ENCODE measurements at places on chromosomes 4 and X.

GRCh38 chr4:90456891-90457290 is 329.7 kb downstream of the CCSER1 start:
- no peak for DNase-seq

DNA sequence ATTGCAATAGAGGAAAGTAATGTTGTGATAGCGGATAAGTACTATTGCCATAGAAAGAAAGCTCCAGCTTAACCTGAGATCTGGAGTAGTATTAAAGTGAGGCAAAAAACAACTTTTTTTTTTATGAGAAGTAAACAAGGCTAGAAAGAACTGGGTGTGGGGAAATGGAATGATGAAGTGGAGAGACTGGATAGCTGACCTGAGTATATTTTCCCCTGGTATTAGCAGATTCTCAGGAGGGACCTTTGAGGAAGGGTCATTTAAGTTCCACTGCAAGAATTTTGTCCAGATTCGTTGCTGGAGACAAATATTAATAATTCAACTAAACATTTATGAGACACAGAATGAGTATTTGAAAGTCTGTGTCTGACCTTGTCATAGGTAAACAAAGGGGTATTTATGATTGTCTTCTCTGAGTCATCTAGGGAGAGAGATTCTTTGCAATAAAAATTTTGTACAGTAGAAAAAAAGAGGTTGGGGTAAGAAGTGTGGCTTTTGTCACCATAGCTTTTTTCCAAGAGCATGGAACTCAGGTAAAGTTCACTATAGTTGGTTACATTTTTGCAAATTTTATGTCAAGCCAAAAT is 2095.9 kb downstream of the ARAP2 start:
- no peak for DNase-seq

DNA sequence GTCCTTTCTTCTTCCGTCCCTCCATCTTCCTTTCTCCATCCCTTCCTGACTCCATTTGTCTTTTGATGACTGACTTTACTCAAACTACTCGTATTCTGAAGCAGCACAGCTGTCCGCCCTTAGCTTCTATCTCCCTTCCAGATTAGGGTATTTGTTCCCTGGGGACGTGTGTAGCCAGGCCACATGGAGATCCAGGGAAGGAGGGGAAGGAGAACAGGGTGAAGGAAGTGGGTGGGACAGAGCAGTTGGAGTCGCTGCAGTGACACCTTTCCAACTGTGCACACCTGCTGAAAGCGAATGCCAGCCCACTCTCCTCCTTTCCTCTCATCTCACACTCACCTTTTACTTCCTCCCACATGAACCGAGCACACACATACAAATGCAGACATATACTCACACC is 323.8 kb downstream of the DCTD start:
- DNase-seq: no peak

DNA sequence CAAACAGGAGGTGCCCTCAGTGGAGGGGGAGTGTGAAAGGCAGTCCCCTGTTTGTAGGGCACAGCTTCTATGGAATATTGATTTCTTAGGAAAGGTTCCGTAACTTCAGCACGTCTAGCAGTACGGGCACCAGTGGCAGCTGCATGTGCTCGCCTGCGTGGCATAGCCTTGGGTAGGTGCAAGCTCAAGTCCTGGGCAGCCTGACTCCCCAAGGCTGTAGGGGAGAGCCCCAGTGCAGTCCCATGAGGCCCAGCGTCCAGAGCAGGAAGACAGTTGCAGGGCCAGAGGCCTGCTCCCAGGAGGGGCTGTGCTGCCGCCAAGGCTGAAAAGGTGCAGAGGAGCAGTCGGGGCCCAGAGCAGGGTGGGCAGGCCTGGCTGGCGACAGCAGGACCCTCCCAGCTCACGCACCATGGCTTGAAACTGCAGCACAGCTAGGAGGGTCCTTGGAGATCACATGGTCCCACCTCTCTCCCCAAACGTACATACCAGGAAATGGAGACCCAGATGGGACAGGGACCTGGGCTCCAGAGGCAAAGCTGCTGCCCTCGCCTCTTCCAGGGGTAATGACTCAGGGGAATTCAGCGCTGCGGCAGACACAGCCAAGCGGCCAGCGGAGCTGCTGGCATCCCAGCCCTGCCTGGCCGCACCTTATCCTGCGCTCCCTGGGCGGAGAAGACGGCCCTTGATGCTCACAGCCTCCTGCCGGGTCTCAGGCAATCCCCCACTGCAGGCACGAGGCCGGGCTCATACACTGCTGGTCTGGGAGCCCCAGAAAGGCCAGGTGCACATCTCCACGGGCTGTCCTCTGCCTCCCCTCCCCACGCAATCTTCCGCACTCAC is 6.0 kb upstream of the DUSP9 start:
- DNase-seq: peak; percentile 36

GRCh38 chr4:186144198-186144945 is 39.9 kb downstream of the FAM149A start:
- DNase-seq: peak; percentile 95

- DNase-seq: no peak
Measured at GRCh38 chr4:30821859-30822612, 101.9 kb downstream of the PCDH7 start.

GRCh38 chr4:150115851-150116250 is 37.6 kb downstream of the DCLK2 start:
- DNase-seq: no peak

GRCh38 chr4:26368685-26369084 is 47.9 kb downstream of the RBPJ start:
- DNase-seq: no peak

DNA sequence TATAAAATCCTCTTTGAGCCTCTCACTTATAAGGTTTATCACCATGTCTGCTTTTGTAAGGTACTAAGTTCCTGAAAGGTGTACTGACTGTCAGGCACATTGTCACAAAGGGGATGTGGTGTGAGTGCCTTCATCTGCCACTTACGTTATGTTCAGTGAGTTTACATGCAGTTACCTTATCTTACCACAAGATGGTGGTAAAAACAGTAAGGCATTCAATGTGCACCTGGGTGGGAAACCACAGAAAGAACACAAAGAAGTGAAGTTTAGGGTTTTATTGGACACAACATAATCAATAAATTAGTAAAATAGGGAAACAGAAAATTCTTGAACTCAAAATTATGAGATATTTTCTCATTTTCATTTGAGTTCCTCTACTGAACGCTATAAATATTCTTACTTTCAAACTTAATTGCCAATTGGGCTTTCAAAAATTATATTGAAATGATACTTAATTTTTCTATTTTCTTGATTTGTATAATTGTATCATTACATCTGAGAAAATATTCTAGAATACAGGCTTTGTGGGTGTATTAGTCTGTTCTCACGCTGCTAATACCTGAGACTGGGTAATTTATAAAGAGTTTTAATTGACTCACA is 650.8 kb downstream of the PCDH7 start:
- DNase-seq: peak; percentile 65

DNA sequence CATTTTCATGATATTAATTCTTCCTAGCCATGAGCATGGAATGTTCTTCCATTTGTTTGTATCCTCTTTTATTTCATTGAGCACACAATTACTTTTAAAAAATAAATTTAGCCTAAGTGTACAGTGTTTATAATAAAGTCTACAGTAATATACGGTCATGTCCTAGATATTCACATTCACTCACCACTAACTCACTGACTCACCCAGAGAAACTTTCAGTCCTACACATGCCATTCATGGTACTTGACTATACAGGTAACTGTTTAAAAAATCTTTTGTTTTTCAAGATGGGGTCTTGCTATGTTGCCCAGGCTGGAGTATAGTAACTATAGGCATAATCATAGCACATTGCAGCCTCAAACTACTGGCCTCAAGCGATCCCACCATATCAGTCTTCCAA is 348.1 kb downstream of the RAPGEF2 start:
- no peak for DNase-seq

DNA sequence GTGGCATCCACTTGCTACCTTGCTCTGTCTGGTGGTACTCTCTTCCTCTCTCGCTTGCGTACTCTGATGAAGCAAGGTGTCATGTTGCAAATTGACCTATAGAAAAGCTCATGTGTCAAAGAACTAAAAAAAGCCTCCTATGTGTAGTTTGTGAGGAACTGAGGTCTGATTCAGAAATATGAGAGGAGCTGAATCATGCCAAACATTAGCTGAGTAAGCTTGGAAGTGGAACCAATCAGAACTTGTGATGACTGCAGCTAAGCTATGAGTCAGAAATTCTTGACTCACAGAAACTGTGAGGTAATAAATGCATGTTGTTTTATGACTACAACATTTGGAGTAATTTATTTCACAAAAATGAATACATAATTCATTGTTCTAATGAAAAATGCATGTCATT is 2138.8 kb downstream of the PCDH7 start:
- no peak for DNase-seq

DNA sequence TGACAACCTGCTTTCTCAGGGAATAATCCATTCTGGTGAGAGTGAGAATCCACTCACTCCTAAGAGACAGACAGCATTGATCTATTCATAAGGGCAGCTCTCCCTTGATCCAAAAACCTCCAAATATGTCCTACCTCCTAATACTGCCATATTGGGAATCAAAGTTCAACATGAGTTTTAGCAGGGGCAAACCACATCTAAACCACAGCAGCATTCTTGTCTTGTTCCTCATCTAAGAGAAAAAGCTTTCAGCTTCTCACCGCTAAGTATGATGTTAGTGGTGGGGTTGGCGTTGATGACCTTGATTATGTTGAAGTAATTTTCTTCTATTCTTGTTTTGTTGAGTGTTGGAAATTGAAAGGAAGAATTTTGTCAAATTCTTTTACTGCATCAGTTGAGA is 69.6 kb downstream of the SERTM2 start:
- no peak for DNase-seq

GRCh38 chrX:119552508-119552907 is 12.7 kb downstream of the STEEP1 start:
- DNase-seq: no peak

DNA sequence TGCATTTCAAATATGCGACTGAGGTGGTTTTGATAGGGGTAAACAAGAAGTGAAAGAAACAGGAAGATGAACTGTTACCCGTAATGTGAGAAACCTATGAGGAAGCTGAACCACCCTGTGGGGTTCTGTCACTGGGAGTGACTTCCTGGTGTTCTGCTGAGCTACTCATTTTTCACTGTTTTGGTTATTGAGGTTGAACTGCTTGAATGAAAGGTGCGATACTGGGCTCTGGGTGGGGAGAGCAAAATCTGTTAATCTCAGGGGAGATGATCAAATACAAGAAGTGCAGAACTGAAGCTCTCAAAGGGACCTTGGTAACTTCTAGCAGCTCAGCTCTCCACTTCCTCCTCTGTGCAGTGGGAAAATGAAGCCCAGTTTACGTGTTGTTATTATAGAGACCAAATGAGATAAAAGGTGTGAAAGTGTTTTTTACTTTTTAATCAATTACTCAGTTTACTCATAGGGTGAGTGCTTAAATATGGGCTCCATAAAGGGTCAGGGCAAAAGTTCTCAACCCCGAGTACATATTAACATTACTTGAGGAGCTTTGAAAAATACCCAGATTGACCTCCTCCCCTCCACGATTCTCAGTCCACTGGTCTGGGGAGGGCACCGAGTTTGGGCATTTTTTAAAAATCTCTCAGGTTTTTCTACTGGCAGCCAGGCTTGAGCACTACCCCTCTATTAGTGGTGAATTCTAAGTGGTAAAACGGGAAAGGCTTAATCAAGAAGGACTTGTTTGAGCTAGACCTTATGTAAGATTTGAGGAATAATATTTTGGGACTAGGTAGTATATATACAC is 66.7 kb downstream of the COQ2 start:
- no peak for DNase-seq

GRCh38 chr4:57144466-57144865 is 34.3 kb upstream of the IGFBP7 start:
- DNase-seq: no peak

DNA sequence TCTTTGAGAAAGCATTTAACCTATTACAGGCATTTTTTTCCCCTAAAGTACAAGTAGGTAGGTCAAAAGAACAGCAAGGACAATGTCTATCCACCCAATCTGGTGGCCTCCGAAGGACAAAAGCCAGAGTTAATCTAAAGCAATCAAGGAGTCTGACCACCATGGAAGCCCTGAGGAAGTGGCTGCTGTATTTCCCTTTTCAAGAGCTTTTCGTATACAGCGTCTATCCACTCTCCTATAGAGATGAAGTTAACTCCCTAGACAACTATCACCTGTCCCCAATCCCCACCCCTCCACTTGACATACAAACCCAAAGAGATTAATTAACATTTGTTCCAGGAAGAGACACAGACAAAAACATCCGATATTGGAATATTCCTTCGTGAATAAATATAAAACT is 85.5 kb downstream of the SNCA start:
- peak; percentile 17 for DNase-seq

GRCh38 chrX:48467281-48467761 is 2.7 kb downstream of the SLC38A5 start:
- DNase-seq: no peak

DNA sequence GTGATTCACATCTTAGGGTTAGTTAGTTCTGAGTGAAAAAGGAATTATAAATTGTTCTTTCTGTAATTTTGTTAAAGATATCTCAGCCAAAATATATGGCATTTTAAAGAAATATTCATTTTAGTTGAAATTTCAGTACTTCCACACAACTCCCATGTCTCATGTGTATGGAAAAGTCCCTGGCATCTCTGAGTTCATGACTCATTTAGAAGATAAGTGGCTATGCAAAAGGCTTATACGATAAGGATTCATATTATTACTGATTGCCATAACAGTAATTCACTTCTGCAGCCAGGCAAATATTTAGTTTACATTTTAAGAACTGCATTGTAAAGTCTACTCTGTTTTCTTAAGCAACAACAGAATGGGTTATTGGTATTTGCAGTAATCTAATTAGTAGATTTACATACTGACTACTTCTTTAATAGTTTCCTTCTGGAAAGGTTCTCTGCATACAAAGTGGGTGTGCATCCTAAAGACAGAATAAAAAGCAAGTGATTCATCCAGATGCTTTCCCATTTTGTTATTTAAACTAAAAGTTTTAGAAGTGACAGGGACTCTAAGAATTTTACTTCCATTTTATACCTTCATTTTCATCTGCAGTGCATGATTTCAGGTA is 682.4 kb upstream of the PABPC4L start:
- no peak for DNase-seq

GRCh38 chr4:183171484-183172267 is 72.6 kb downstream of the WWC2 start:
- no peak for DNase-seq

DNA sequence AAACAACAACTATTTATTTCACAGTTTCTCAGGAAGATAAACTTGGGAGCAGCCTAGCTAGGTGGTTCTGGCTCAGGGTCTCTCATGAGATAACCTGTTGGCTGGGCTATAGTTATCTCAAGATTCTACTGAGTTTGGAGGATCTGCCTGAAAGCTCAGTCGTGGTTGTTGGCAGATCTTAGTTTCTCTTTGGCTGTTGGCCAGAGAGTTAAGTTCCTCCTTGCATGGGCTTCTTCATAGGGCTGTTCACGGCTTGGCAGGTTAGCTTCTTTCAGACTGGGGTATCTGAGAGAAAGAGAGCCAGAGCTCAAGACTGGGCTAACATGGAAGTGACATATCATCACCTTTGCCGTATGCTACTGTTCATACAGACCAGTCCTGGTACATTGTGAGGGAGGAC is 28.7 kb downstream of the SEC24B start:
- DNase-seq: no peak

GRCh38 chrX:8647176-8647575 is 84.8 kb downstream of the ANOS1 start:
- DNase-seq: no peak

Data from neural progenitor cell (in vitro differentiated cells).